ENCODE measurements at places on chromosomes 4 and X.

GRCh38 chr4:156109943-156110900, 156.6 kb upstream of the CTSO start:
- peak; percentile 41 for DNase-seq

DNA sequence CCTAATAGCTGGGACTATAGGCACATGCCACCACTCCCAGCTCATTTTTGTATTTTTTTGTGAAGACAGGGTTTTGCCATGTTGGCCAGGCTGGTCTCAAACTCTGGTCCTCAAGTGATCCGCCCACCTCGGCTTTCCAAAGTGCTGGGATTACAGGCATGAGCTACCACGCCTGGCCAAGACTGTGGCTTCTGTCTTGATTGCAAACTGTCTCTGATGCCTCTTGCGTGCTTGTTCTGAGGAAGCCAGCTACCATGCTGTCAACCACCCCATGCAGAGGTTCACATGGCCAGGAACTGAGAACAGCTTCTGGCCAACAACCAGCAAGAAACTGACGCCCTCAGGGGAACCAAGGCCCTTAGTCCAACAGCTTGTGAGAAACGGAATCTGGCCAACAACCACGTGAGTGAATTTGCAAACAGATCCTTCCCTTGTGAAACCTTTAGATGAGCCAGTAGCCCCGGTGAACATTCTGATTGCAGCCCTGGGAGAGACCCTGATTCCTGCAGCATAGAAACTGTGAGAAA, 71.2 kb downstream of the SUPT20HL2 start:
- DNase-seq = peak; percentile 27

DNA sequence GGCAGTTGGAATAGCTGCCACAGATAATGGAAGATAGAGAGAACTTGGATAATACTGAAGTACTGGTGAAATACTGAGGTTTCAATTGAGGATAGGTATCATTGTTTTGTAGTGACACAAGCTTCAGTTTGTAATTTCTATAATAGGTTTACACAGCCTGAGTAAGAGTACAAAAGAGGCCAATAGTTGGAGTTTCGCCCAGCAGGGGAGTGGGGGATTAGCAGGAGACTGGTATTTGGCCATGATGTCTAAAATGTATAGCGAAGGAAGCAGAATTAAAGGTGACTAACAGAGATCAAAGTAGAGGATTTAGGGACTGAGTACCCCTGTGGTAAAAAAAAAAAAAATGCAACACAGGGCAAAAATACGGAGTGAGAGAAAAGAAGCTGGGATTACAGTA, 129.5 kb downstream of the KCTD8 start:
- DNase-seq = no peak

DNA sequence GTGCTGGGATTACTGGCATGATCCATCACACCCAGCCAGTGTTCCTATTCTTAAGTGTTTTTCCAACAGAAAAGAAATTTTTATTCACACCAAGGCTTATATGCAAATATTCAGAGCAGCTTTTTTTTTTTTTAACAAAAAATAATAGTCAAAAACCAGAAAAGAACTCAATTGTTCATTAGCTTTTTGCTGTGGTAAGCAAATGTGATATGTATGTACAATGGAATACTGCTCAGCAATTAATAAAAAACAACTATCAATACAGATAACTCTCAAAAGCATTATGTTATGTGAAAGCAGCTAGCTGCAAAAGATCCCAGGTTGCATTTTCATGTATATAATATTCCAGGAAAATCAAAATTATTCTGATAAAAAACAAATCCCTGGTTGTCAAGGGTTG, 132.3 kb downstream of the SLIT2 start:
- no peak for DNase-seq

- DNase-seq = no peak
Measured at GRCh38 chr4:957581-958313, 15.6 kb downstream of the DGKQ start.

GRCh38 chrX:16923157-16923556, 23.3 kb upstream of the REPS2 start:
- DNase-seq = no peak

- DNase-seq = peak; percentile 5
Measured at GRCh38 chrX:118251271-118251670, 94.6 kb upstream of the WDR44 start.

DNA sequence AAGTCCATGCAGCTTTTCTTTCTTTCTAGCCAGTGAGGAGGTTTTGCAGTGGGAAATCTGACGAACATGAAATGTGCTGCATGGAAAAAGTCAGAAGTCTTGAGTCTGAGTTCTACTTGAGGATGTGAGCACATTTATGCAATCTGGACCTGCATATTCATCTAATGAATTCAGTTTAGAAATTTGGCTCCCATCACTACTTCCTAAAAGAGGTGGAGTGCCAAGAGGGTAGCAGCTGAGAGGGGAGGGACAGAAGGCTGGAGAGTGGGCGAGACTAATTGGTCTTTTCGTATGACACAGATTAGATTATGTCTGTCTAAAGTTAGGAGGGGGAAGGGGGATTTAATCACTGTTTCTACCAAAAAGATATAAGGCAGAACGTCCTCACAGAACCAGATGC, 535.9 kb downstream of the IQCM start:
- peak; percentile 13 for DNase-seq

DNA sequence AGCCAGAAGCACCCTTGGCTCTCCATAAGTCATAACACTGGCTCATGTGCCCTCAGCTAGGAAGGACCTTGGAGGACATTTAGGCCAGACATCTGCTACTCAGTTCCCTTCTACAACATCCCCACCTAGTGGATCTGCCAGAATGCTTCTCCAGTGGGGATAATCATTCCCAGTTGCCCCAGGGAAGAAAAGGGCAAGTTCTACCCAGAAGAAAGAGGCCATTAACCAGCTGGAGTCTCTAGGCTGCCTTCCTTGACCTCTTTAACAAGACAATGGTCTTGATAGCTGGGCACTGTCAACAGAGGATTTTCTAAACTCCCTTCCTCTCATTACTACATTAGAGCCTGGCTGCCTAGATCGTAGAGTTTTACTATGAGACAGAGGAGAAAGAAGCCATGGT, 42.0 kb downstream of the LGI2 start:
- DNase-seq = peak; percentile 76

DNA sequence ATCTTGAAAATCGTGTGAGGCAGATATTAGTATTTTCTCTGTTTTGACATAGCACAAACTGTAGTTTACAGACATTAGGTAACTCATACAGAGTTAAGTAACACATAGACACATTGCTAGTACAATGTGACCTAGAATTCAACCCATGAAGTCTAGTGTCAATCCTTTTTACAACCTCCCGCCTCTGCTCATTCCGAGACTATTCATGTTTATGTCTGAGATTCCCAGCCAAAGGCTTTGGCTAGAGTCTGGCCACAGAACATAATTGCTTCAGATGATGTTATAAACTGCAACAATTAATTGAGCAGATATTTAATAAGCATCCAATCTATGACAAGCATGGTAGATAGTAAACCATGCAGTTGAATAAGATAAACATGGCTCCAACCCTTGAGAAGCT, 841.0 kb downstream of the STIM2 start:
- DNase-seq = peak; percentile 26

DNA sequence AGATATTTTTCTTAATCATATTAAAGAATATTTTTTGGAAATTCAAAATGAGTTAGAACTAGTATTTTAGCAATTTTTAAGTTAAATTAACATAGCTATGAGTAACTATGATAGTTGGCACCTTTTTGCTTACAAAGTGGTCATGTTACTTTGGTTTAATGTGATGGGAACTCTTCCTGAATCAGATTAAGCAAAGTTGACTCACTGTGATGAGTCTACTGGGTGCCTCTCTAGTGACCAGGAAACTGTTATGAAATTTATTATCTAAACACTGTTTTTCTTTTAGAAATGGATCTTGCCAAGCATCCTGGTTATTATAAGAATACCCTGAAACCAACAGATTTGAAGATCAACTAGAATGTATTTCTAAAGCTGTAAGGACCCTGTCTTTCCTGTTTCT, 985.8 kb downstream of the TRAM1L1 start:
- no peak for DNase-seq

DNA sequence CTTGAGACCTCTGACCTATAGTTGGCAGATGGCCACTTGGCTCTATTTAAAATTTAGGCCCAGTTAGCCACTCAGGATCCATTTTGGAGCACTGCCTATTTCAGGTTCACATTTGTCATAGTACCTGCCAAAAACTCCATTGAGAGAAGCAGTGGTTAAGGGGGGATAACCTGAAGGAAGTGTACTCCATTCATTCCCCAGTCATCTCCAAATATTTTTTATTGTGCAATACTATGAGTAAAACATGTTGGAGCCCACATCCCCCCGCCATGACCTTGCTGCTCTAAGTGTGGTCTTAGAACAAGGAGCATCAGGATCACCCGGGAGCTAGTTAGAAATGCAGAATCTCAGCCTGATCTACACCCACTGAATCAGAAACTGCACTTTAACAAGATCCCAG, 21.1 kb downstream of the PLP1 start:
- no peak for DNase-seq

DNA sequence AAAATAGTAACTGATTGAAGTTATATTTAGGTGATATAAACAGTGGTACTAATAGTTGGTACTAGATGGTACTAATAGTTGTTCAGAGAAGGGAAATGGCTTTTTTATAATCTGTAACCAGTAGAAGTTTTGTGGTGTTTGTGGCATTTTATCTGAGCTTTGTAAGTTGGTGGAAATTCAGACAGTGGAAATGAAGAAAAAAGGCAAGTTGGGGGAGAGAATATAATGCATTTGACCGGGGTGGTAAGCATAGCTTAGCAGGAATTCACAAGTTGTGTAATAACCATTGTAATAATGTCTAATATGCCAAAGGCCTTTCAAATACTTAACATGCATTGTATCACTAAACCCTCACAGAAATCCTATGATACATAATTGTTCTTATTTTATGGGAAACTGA, 36.3 kb downstream of the DTHD1 start:
- DNase-seq = no peak

- DNase-seq = no peak
Measured at GRCh38 chr4:139738846-139739613, 73.4 kb downstream of the MGST2 start.

DNA sequence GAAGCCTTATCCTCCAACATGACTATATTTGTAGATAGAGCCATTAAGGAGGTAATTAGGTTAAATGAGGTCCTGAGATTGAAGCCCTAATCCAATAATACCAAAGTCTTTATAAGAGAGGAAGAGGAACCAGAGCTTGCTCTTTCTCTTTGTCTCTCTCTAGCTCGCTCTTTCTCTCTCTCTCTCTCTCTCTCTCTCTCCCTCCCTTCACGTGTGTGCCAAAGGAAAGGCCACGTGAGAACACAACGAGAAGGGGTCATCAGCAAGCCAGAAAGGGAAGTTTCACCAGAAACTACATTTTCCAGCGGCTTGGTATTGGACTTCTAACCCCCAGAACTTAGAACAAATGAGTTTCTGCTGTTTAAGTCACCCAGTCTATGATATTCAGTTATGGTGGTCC, 1540.5 kb downstream of the C4orf33 start:
- DNase-seq = no peak

GRCh38 chr4:37661772-37662171, 24.4 kb downstream of the RELL1 start:
- peak; percentile 54 for DNase-seq

- no peak for DNase-seq
Measured at GRCh38 chr4:7306021-7306965, 114.0 kb downstream of the SORCS2 start.

GRCh38 chr4:112343330-112344080, 46.3 kb downstream of the ALPK1 start:
- DNase-seq = no peak

GRCh38 chr4:112189754-112190153, 41.8 kb upstream of the AP1AR start:
- DNase-seq = peak; percentile 33

DNA sequence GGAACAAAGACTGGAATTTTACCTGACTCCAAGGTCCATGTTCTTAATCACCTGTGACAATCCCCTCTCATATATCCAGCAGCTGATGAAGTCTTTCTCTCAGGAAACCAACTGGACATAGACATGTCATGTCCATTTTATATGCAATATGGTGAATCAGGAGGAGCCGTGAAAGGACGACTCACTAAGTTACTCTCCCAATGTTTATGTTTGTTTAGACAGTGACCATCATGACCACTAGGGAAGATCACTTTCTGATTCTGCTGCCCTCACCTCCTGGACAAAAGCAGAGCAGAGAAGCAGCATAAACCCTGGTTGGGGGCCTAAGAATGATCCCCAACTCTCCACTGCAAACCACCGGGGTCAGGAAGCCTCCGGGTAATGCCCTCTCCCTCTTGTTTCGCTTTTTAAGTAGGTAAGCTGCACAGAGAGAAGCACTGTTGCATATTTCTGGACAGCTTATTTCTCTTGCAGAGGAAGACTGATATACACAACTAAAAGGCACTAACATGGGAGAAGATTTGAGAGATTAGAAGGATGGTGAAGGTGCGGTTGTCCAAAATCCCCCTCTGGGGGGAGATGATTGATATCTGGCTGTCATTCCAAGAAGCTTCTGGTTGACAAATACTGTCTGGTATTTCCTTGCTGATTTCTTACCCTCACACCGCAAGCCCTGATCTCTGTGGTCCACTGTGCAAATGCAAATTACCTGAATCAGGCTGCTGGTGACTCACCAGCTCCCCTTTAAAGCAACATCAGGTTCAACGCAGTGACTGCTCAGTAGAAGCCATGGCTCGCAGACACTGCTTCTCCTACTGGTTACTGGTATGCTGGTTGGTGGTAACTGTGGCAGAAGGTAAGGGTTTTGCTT, at the start of gene ODAPH:
TSS of gene ODAPH (plus strand) at position 773 of the 871 bp plus-strand sequence. CDS start at position 790, 17 bp downstream.
- no peak for DNase-seq

DNA sequence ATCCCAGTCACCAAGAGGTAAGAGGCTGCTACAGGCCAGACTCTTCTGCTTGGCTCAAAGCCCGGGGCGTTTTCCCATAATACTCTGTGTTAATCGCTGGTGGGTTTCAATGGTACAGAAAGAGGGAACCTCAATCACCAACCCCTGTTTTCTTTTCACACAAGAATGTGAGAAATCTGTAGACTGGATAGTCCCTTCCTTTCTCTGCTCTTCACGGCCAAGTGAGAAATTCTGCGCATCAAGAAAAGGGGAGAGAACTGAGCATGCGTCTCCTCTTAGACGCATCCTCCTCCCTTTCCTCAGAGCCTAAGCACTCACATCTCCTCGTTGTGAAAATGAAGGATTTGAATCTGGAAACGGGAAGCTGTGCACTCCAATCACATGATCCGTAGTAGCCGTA, 64.7 kb downstream of the CLNK start:
- DNase-seq = no peak

DNA sequence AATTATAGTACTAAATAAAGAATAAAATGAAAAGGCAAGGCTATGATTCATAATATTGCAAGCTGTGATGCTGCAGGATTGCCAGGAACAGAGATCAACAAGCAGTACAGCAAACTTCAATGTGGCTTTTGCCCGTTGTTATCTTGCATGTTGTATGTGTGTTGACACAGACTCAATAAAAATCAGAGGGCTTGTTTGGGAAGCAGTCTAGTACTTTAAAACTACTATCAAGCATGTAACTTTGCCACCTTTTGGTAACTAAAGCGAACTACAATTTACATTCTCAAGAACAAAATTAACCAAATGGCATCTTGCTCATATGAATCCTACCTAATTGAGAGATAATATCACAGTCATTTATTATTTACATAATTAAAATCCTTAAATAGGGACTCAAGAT, 79.8 kb upstream of the GPM6A start:
- peak; percentile 27 for DNase-seq

- no peak for DNase-seq
Measured at GRCh38 chr4:158513256-158513655, 8.4 kb upstream of the RXFP1 start.

All from GM03348 (cell line).